ENCODE measurements at places on chromosomes 3 and 15.

DNA sequence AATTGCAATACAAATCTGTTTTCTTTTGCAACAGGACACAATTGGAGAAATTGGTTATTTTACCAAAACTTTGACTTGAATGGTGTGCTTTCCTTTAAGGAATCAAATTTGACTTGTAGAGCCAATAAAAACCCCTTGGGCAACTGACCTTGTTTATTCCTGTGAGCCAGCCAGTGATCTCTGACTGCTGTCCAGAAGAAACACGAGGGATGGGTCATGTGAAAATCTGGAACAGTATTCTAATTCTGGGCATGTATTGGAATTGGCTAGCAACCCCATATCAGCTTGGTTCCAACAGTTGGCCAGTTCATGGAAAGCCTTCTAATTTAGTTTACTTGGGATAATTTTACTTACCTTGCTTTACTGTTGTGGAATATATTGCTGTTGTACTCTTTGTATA, 19.1 kb upstream of the HHATL start:
- no peak for DNase-seq

- DNase-seq, result no peak
These were observed 317.6 kb upstream of the TBL1XR1 start for GRCh38 chr3:177514611-177515499.

GRCh38 chr3:98855806-98856400, 45.6 kb downstream of the DCBLD2 start:
- no peak for DNase-seq

DNA sequence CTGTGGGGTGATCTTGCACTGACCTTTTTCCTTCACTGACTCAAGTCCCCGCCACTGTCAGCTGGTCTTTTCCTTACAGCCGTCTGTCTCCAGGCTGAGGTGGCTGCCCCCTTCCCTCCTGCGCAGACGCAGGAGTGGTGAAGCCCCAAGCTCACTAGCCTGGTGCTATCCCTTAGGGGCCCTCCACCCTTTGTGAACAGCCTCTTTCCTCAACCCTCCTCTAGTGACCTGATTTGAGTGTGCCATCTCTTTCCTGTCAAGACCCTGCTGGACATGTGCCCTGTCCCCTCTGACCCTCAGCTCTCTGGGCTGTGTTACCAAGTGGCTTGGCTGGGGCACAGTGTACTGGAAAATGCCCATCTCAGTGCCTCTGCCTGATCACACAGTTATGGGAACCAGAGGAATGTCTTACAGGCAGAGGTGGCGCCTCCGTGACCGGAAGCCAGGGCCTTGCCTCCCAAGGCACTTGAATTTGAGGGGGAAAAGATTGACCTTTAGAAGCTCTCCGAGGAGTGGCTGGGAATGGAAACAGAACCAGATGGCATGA, 8.7 kb downstream of the KBTBD13 start:
- DNase-seq, result no peak

DNA sequence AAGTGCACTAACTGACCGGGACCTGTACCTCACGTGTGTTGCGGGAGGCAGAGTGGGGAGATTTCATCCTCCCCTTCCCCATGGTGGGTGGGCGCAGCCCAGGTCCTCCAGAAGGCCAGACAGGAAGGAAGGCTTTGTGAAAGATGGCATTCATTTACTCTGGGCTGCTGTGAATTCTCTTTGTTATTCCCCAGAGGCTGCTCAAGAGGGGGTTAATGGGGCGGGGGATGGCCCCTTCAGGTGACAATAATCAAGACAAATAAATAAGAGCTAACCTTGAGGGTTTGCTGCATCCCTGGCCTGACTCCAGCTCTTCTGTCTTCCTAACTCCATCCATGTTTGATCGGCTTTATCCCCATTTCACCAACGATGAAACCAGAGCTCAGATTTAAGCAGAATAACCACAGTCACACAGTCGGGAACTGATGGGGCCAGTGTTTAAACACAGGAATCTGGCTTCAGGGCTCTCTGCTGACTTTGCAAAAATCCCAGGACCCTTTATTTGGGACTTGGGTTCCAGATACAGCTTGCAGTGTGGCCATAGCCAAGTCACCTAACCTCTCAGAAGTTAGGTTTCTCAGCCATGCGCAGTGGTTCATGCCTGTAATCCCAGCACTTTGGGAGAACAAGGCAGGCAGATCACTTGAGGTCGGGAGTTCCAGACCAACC, 16.5 kb downstream of the PIF1 start:
- no peak for DNase-seq

Measured in NCI-H2107 (cell line).